AG08395 (cell line): ENCODE measurements at places on chromosomes 1 and 21.

GRCh38 chr1:53104289-53104913, 38.0 kb downstream of the SLC1A7 start:
- DNase-seq, result no peak

DNA sequence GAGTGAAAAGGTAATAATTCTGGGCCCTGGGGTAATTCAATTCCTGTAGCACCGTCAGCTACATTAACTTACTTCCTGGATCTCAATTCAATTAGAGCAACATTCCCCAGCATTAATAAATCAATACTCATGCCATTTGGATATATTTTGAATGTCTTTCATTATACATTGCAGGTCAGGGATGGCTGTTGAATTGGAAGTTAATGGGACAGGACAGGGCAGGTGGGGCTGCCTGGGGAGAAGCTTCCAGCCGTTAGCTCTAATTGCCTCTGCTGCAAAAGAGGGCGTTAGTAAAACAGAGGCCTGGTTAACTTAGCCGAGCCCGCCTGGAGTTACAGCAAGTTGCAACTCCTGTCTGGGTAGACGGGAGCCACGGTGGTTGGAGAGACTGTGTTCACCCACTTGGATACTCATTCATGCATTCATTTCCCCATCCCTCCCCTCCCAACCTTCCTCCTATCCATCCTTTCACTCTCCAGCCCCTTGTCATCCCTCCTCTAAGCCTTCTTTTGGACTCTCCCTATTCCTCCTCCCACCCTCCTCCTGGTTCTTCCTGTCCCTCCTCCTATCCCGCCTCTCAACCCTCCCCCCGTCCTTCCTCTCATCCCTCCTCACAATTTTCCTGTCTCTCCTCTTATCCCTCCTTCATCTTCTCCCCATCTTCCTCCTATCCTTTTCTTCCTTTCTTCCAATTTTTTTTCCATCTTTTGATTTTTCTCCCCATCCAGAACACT, 137.6 kb upstream of the RUNX3 start:
- no peak for DNase-seq

GRCh38 chr1:199687321-199687720, 340.2 kb upstream of the NR5A2 start:
- DNase-seq, result no peak

DNA sequence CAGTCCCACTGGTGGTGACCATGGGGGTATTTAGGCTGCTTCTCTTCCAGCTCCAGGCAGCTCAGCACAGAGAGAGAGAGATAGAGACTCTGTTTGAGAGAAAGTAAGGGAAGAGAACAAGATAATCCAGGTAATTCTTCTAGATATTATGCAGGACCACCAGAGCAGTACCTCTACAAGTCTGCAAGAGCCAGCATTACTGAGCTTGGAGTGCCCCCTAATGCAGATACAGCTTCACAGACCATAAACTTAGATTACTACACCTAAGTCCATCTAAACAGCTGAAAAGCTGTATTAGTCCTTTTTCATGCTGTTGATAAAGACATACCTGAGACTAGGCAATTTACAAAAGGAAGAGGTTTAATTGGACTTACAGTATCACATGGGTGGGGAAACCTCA, 570.3 kb downstream of the LRRIQ3 start:
- DNase-seq, result no peak

GRCh38 chr1:238139713-238140112, 249.0 kb upstream of the ZP4 start:
- DNase-seq, result no peak

- peak; percentile 67 for DNase-seq
Measured at GRCh38 chr1:154353460-154353904, 28.2 kb downstream of the ATP8B2 start.

GRCh38 chr1:18668750-18669404, 38.2 kb downstream of the PAX7 start:
- DNase-seq, result no peak

- no peak for DNase-seq
Measured at GRCh38 chr1:38454236-38454635, 405.3 kb downstream of the RRAGC start.

- DNase-seq, result no peak
Measured at GRCh38 chr21:35206141-35207125, 157.3 kb upstream of the RUNX1 start.

- peak; percentile 2 for DNase-seq
Measured at GRCh38 chr1:168637350-168637991, 61.1 kb downstream of the XCL1 start.

- no peak for DNase-seq
Measured at GRCh38 chr21:17540530-17540929, 27.7 kb downstream of the CXADR start.

DNA sequence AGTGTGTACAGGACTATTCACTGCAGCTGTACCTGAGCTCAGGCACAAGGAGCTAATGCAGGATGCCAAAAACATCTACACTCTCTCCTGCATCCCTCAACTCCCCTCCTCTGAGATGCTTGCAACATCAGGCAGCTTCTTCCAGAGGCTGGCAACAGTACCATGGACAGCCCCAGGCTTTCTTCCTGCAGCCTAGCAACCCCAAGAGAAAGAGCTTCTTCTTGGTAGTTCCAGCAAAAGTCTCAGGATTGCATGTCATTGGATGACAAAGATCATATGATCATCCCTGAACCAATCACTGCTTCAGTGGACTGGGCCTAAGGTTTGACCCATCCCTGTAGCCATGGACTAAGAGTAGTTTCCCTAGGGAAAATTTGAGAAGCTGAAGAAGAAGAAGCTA, 46.7 kb downstream of the CAMK2N1 start:
- peak; percentile 38 for DNase-seq

- DNase-seq, result no peak
Measured at GRCh38 chr1:6864166-6864565, 78.9 kb downstream of the CAMTA1 start.
